SW 1271 (cell line): ENCODE measurements at places on chromosomes 6 and 20.
A peak's percentile ranks its signal among the peaks of the same experiment; 100 is the strongest.

GRCh38 chr6:119881416-119881815 lies 531.9 kb upstream of the MAN1A1 start:
- no peak for DNase-seq

- DNase-seq, result no peak
These were observed 452.5 kb downstream of the CDH26 start for GRCh38 chr20:60410618-60411264.

DNA sequence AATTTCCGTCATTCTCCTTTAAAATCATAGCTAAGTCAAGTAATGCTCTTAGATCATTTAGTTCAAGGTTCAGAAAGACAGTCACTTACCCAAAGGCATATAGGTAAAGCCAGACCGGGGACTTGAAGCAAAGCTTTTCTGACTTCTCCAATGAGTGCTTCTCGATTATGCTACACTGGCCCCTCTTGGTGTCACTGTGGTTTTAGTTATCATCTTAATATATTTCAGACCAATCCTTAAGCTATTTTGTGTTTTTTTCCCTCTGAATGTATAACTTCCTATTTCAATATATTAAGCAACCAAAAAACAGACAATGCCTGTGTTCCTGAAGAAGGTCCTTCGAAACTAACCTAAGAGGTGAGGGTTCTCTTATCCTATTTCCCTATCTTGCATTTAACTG lies 3.9 kb downstream of the PRDM1 start:
- peak; percentile 4 for DNase-seq

- DNase-seq, result no peak
These were observed at the start of gene SYNGAP1 for GRCh38 chr6:33419580-33420490. Gene SYNGAP1 (plus strand): TSS chr6:33420065. CDS start chr6:33420265, 200 bp downstream.

DNA sequence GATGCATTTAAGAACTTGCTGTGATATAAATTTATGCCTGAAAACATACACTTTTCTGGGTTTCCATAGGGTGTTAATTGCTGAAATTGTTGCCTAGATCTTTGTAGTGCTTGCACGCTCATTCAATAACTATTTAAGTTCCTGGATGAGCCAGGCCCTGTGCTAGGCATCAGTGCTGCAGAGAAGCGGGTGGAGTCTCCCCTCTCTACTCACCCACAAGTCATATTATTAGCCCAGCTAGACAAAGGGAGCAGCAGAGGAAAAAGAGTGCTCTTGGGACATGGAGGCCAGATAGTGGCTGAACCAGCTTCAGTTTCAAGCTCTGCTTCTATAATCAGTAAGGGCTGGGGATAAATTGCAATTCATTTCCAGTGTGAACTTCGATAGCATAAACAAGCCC lies 329.1 kb downstream of the TFAP2B start:
- DNase-seq, result no peak

GRCh38 chr6:34908194-34908593 lies 19.1 kb downstream of the ANKS1A start:
- DNase-seq, result no peak

GRCh38 chr6:51569594-51569993 lies 517.8 kb downstream of the PKHD1 start:
- DNase-seq, result no peak

GRCh38 chr6:101907356-101908217 lies 514.1 kb downstream of the GRIK2 start:
- no peak for DNase-seq

GRCh38 chr6:165708985-165709576 lies 46.0 kb upstream of the PDE10A start:
- no peak for DNase-seq

DNA sequence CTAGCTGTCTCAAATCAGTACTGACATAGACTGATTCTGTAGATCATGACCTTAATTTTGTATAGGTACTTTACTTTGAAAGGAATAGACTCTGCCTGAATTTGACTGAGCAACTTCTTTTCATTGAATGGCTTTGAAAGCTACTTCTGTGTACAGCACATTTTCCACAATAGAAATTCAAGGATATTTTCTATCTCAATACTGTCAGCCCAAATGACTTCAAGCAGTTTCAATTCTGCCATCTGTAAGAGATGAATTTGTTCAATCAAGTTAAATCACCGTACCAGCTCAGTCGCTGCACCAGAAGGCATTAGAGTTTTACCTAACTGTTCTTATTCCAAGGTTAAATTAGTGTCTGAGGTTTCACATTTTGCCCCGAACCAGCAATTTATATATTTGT lies 107.0 kb upstream of the EYS start:
- no peak for DNase-seq

GRCh38 chr6:141752677-141753076 lies 380.0 kb upstream of the GJE1 start:
- DNase-seq, result no peak

DNA sequence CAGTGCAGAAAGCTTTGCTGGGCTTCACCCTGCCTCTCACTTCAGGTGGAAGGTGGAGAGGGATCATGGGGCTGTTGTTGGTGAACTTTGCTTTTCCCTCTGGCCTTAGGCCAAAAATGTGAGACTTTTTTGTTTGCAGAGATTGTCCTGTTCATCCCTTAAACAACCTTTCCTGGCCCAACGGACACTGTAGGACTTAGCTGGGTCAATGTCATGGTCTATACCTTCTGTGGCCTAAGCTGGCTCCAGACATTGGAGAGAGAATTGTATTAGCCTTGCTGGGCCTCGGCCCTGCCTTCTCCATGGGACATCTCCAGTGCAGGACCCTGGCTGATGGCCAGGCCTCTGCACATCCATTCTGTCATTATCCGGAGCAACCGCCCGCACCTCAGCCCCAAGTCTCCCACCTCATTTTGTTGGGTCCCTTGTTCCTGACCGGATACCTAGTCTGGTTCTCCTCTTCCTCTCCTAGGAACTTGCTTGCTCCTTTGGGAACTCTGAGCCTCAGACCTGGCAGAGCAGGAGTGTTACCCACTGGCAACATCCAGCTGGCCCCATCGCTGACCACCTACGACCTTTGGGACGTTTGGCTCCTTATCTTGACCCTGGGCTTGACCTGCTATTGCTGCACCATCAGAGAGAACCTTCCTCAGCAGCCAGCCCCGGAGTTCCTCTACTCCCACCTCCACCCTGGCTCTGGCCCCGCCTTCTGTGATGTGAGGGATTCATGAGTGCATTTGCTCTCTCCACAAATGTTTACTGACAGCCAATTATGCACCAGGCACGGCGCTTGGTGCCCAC lies 128.2 kb downstream of the BANF2 start:
- no peak for DNase-seq

- DNase-seq, result no peak
These were observed 13.5 kb downstream of the PPP1R3G start for GRCh38 chr6:5098501-5099270.

- no peak for DNase-seq
These were observed 2.1 kb downstream of the TAAR5 start for GRCh38 chr6:132587424-132587823.

- no peak for DNase-seq
These were observed 800.6 kb downstream of the DHX35 start for GRCh38 chr20:39762716-39763115.

- DNase-seq, result no peak
These were observed 18.9 kb downstream of the C6orf132 start for GRCh38 chr6:42123379-42124103.

GRCh38 chr6:154230393-154230792 lies 126.2 kb downstream of the IPCEF1 start:
- DNase-seq, result no peak

DNA sequence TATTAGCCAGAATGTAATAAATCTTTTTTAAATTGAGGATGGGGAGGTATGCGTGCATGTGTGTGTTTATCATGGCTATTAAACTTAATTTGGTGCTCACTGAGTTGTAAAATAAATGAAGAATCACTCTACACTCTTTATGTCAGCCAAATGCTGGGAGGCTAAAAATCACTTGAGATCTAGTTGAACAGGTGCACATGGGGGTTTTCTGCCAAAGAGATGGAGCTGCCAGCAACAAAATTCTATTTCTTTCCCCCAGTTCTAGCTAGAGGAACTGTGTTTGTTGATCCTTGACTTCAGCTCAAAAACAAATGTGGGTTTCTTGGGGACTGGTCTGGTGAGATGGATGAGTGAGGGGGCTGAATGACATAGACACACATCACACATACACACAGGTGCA lies 183.3 kb upstream of the BTBD3 start:
- no peak for DNase-seq

DNA sequence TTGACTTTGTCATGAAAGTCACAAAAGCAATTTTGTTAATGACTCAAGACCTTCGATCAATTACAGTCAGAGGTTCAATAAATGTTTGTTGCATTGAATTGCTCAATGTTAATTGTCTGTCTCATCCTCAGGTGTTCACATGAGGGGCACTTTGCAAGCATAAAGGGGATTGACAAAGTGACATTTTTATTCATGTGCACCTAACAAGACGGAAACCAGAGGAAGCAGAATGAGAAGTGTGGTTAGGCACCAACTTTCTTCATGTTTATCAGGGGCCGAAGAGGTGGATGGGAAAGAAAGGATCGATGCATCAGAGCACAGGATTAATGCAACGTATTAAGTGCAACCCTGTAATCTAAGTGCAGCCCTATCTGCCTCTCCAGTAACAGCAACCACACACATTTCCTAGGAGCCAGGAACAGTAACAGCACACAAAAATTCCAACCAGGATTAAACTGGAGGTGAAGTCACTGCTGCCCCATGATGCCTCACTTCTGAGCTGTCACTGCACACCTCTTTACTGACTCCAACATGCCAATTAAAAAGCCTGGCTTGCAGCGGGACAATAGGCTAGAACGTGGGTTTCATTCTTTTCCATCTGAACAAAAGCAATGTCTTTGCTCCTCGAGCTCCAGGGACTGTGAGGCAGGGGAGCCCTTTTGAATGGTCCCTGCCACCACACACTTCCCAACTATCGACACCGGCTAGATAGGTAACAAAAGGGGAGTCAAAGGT lies 262.7 kb downstream of the CD83 start:
- DNase-seq, result no peak

- peak; percentile 19 for DNase-seq
These were observed 887 bp downstream of the GABBR1 start for GRCh38 chr6:29631860-29632731.

DNA sequence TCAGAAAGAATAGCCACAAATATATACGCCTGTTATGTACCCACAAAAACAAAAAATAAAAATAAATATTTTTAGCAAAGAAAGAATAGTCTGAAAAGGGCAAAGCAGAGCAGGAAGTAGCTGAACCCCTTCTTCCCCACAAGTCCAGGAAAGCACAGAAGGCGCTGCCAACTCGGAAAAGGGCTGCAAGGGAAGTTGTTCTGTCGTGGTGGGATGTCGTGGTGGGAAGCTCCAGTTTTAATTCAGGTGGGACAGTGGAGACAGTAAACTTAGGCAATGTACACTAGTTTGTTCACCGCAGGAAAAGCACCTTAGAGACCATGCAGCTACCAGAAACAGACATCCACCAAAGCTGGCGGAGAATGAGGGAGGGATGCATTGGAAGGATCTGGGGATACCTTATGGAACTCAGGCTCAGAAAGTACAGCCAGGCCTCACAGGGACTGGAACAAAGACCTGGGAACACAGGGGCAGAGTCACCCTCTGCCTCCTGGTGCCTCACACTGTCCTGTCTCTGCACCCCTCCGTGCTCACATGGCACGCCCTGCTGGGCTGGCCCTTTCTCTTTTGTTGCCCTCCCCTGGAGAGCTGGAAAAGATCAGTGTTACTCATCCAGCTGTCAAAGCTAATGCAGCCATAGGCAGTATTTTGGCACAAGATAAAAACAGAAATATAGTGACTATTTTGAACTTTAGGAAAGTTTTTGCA lies 3.3 kb upstream of the APMAP start:
- DNase-seq, result no peak

- no peak for DNase-seq
These were observed 16.8 kb downstream of the GNAS-AS1 start for GRCh38 chr20:58833921-58834320.

GRCh38 chr6:67127041-67127440 lies 1420.0 kb upstream of the EYS start:
- no peak for DNase-seq

GRCh38 chr6:73058736-73059135 lies 166.6 kb downstream of the KHDC1L start:
- no peak for DNase-seq

DNA sequence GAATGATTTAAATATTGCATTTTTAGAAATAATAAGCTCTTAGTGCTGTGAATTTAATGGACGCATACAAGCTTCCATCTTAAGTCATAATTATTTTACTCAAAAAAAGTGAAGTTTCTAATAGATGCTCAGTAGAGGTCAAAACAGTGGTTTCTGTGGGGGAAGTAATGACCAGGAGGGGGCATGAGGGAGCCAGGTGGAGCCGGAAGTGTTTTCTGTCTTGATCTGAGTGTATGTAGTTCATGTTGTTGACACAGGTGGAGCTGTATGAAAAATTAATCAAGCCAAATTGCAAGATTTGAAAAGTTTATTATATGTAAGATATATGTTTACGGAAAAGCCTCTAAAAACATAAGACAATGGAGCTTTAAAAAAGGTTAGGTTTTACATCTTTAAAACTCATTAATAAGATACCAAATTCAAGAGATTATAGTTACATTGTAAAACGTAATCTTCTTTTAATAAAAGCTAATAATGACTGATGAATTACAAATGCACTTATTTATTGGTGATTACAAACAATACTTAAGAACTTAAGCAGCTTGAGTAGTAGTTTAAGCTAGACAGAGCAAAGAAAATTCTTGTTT lies 68.0 kb downstream of the PLAGL1 start:
- peak; percentile 65 for DNase-seq

- no peak for DNase-seq
These were observed 17.2 kb upstream of the DEK start for GRCh38 chr6:18281564-18281963.

- no peak for DNase-seq
These were observed 176.1 kb downstream of the ID4 start for GRCh38 chr6:20013066-20013861.

- DNase-seq, result no peak
These were observed 148.3 kb downstream of the SMOC2 start for GRCh38 chr6:168589275-168589674.

- DNase-seq, result no peak
These were observed 62.3 kb upstream of the SYNDIG1 start for GRCh38 chr20:24407151-24407550.

GRCh38 chr6:104753251-104753650 lies 106.5 kb downstream of the HACE1 start:
- DNase-seq, result no peak

DNA sequence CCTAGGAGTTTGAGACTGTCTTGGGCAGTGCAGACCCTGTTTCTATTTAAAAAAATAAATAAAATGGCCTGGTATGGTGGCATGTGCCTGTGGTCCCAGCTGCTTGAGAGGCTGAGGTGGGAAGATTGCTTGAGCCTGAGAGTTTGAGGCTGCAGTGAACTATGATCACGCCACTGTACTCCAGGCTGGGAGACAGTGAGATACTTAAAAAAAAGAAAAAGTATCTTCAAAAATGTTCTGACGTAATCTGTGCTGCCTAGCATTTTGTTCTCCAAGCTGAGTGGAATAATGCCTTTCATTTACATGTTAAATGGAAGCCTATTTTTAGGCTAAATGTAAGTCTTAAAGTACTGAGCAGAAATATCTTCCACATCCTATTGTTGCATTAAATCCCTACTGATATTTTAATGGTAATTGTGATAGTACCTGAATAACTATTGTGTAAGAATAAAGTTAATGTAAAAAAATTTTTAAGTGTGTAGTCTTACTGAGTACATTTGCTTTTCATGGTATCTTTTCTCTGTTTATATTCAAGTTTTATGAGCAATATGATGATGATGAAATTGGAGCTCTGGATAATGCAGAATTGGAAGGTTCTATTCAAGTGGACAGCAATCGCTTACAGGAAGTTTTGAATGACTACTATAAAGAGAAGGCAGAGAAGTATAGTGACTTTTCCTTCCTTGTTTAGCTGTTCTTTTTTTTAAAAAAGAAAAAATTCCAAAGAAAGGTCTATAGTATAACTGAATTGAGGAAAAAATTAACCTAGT lies 4.2 kb upstream of the ZC2HC1B start:
- no peak for DNase-seq
